ENCODE measurements at places on chromosomes 7 and 10. TPM values are rescaled to one million over a fixed set of nuclear protein-coding genes. Genes with fewer than 3 reads are reported as not detected.
A peak's percentile ranks its signal among the peaks of the same experiment; 100 is the strongest.

PLCE1 gene
- total RNA-seq: 59.2 TPM

DNA sequence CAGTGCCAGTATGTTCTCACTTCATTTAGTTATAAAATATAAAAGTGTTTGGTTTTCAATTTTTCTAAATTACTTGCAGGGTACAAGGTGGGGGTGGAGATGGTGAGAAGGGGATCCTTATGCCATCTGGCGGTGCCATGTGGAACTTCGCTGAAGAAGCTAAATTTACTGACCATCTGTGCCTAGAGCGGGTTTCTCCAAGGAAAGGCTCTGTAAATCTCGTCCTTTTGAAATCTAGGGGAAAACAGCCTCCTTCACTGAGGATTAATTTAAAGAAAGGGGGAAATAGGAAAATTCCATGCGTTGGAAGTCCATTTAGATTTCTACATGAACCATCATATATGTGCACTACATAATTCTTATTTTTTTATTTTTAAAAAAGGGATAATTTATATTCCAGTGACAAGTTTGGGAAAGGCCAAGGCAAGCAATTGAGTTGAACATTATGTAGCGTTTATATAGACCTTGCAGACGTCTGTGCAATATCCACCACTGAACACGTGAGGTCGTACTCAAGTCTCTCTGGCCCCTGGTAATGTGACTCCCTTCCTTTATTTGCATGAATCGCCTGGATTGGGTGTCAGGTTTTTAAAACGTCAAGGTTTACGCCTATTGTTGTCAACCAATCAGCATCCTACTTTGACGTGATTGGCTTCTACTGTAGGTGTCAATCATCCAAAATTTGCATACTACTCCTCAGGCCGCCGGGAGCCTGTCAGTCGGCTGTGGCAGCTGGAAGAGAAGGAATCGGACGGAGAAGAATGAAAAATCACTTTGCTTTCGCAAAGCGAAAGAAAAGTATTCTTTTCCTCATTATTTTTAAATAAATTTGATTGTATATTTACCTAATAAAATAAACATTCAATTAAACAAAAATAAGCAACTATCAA lies 297.1 kb upstream of the NFE2L3 start:
- DNase-seq: peak; percentile 71

TMEM184A gene
- total RNA-seq: 142 TPM

GRCh38 chr10:113666682-113667252 lies 2.9 kb upstream of the NRAP start:
- no peak for DNase-seq

- DNase-seq: no peak
Observed at GRCh38 chr7:129569811-129570215, 41.7 kb upstream of the NRF1 start.

- DNase-seq: no peak
Observed at GRCh38 chr10:986881-987619, 1.2 kb upstream of the GTPBP4 start.
